ENCODE measurements at places on chromosomes 12 and 14.

DNA sequence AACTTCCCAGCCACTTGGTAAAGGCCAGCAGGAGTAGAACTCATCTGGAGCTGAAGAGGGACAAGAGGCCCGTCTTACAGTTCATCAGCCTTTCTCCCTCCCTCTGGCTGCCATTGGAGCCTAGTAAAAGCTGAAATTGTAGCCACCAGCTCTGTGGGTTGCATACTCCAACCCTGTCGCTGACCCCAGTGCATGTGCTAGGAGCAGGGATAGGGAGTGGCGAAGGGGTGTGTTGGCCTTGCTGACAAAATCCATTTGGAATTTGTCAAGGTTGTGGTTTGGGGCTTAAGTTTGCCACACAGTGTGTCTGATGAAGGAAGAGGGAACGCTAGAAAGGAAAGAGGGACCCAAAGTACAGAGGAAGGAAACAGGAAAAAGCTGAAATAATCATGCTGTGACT is 4.0 kb upstream of the ARF3 start:
- DNase-seq = no peak

GRCh38 chr12:84772281-84772680 is 140.3 kb downstream of the SLC6A15 start:
- DNase-seq = no peak

DNA sequence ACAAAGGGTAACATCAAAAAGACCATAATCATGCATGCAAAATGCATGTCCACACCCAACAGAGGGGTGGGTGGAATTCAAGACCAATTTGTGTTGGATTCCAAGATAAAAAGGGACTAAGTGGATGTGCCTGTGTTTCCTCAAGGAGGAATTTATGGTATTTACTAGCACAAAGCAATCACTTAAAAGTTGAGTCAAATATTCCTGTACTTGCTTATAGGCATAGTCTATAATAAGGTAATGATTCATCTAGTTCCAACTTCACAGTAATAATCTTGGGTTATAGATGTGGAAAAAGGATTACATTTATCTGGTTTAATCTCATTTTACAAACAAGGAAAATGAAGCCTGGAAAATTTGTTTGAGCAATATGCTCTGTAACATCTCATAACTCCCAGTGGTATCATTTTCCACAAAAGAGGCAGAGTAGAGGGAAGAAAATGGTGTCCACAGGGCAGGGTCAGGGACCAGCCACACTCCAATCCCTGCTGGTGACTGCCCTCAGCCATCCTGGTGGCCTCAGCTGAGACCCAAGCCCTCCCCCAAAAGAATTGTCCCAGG is 80.8 kb upstream of the REP15 start:
- no peak for DNase-seq

GRCh38 chr12:110742096-110742717 is 484 bp downstream of the PPP1CC start:
- no peak for DNase-seq

GRCh38 chr12:119989731-119990381 is 820 bp downstream of the BICDL1 start:
- peak; percentile 35 for DNase-seq

DNA sequence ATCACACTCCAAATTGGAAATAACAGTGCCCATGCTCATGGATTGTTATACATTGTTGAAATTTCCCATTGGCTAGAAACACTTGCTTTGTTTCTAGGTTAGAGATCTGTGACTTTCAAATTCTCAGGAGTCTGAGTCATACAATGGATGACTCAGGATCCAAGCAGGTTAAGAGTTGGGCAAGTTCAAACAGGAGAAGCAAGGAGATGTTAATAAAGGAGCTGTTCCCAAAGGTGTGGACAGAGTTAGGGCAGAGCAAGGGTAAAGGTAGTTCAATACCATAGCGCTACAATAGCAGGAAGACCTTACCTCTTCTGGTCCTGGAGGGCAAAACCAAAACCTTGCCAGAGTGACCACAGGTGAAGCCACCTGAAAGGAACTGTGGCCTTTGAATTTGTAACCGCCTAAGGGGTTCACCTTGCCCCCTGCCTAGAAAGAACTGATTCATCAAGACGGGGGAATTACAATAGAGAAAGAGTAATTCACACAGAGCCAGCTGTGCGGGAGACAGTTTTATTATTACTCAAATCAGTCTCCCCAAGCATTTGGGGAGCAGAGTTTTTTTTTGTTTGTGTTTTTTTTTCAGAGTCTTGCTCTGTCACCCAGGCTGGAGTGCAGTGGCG is 4.2 kb upstream of the AMN1 start:
- no peak for DNase-seq

DNA sequence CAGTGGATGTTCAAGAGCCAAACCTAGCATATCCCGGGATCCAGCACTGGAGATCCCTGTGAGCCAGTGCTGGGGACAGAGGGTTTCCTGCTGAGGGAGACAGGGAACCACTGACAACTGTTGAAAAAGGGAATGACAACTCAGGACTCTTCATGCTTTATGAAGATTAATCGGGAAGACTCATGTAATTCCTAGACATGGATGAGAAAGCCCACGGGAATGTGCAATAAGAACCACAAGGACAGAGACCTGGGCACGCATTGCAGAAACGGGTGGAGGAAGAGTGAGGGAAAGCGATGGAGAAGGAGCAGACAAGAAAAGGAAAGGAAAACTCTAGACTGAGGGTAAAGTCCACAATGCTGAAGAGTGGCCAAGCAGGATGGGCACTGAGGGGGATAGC is 296.0 kb downstream of the PCNX1 start:
- DNase-seq = no peak

DNA sequence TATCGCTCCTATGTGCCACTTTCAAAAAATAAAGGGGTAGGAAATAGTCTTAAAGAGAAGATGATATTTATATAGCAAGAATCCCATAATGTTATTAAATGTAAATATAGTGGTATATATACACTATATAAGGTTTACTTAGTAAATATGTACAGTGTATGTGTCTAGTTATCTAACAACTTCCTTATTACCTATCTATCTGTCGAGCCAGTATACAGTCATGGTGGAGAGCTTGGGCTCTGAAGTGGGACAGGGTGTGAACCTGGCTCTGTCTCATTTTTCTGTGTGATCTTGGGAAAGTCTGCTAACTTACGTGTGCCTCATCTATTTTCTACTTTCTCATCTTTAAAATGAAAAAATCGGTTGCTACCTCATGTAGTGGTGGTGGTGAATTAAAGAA is 62.8 kb upstream of the SINHCAF start:
- no peak for DNase-seq

GRCh38 chr12:121224591-121224990 is 14.7 kb downstream of the P2RX4 start:
- no peak for DNase-seq

- no peak for DNase-seq
Observed at GRCh38 chr14:101851736-101852405, 90.4 kb downstream of the PPP2R5C start.

- no peak for DNase-seq
Observed at GRCh38 chr14:102911541-102911951, 10.9 kb upstream of the AMN start.

- DNase-seq = no peak
Observed at GRCh38 chr14:73879027-73879426, 7.6 kb upstream of the ZNF410 start.

DNA sequence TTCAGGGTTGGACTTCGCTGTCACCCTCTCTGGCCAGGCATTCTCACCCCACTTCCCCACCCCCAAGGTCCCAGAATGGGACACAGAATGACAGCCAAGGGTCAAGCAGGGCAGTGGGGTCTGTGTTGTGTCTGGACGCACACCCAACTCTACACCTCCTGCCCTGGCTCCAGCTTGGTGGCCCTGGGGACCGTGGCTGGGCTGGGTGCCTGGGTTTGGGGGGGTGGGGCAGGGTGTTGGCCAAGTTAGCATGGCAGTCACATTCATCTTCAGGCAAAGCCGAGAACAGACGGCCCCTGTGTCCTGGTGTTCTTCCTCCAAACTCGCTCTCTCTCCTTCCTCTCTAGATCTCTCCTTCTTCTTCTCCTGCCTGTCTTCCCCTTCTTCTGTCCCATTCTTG is 5.6 kb downstream of the LRP1 start:
- DNase-seq = no peak

GRCh38 chr12:93804392-93805179 is 127.4 kb downstream of the CRADD start:
- DNase-seq = no peak

- DNase-seq = no peak
Observed at GRCh38 chr12:89768586-89769482, 60.2 kb upstream of the ATP2B1 start.

DNA sequence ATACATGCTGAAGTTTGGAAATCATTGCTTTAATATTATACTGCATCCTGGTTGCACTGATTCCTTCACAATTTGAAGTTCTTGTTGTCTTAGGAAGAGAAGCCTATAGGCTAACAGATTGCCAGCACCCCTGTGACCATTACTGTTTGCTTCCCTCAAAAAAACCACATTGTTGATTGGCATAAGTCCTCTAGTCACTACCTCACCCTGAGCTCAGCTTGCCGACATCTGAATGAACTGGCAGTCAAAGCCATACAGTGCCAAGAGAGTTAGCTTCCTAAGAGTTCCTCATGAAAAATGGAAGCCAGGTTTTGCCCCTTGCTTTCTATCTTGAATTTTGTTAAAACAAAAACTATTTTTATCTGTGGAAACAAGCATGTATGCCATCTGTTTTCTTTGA is 276.1 kb downstream of the SYT1 start:
- no peak for DNase-seq

- DNase-seq = no peak
Observed at GRCh38 chr12:124033859-124034258, 60.8 kb downstream of the ZNF664 start.

DNA sequence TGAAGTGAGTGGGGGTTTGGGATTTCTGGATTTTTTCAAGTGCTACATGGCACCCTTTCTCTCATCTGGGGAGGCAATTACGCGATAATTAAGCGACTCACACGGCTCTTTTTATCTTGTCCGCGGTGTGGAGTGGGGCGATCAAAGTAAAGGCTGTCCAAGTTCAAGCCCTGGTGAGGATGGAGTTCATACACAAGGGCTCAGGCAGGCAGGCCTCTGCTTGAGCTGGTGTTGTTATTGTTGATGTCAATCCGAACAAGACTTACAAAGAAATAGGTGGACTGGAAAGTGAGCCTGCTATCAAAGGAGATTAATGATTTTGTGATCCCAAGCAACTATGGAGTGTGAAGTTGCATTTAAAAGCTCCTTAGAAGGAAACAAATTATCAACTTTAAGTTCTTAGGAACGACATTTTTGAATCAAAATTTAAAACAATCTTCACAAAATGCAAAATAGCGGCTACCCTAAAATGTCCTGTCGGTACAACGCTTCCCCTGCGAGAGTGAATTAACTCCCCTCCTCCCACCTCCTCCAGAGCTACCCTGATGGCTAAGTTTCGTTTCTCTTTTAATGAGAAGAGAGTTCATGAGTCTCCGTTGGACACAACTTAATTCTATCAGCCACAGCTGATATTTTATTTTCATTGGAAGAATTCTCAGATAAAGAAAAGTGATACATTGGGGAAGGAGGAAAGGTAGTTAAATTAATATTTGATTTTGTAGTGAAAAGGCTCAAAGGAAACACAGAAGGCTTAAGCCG is 5.9 kb downstream of the FOXA1 start:
- no peak for DNase-seq

DNA sequence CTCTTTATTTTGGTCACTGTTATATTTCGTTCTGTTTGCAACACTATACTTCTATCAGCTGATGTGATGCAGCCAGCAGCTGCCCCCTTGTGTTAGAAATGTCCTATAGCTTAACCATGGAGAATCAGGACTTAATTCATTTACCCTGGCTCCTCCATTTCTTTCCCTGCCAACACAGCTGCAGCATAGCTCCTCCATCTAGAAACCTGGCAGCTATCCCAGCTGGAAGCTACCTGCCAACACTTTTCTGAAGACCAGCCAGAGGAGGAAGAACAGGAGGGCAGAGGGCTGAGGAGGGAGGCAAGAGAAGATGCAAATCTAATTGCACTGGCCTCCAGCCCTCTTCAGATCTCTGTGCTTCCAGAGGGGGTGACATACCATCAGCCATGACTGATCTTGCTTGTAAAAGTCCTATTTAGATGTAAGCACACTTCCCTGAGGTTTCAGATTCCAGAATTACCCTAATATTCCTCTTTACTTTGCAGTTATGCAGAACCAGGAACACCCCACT is 156.8 kb upstream of the TMEM260 start:
- no peak for DNase-seq

DNA sequence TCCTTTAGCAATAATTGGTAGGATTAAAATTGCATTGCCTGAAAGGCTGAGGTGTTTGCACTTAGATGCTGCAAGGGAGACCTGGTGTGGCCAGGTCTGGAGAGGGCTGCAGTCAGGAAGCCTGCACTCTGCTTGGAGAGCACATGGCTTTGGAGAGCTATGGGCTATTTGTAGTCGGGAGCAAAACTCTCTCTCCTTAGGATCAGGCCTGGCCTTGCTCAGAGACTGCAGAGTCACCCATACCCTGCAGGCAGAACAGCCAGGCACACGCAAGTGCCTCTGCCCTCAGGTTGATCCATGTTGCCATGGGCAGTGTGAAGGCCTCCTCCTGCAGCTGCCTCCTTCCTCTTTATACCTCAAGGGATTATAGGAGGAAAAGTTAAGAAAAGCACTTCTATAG is 26.8 kb downstream of the CKB start:
- DNase-seq = no peak

DNA sequence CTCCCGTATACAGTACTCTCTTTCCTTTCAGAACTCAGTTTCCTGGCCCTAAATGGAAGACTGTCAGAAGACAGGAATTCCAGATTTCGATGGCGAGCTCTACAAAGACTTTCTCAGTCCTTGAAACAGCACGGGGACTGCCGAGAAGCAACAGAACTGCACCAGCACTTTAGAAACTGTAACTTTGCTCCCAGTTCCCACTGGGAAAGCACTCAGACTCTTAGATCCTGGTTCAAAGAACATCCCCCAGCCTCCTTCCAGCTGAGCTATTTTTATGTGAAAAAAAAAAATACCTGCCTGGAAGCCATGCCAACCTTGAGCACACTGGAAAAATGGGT is 1.8 kb downstream of the PXN start:
- no peak for DNase-seq

GRCh38 chr14:104845834-104846441 is 19.1 kb upstream of the CEP170B start:
- DNase-seq = no peak

GRCh38 chr14:54627219-54627539 is 60.3 kb downstream of the SAMD4A start:
- no peak for DNase-seq

- DNase-seq = no peak
Observed at GRCh38 chr12:5921027-5921909, 23.8 kb downstream of the ANO2 start.

- no peak for DNase-seq
Observed at GRCh38 chr14:93137864-93138263, 22.1 kb upstream of the ITPK1 start.

- no peak for DNase-seq
Observed at GRCh38 chr14:62921466-62921865, 123.8 kb downstream of the KCNH5 start.

GRCh38 chr14:59631237-59631636 is 54.6 kb upstream of the CCDC175 start:
- no peak for DNase-seq

DNA sequence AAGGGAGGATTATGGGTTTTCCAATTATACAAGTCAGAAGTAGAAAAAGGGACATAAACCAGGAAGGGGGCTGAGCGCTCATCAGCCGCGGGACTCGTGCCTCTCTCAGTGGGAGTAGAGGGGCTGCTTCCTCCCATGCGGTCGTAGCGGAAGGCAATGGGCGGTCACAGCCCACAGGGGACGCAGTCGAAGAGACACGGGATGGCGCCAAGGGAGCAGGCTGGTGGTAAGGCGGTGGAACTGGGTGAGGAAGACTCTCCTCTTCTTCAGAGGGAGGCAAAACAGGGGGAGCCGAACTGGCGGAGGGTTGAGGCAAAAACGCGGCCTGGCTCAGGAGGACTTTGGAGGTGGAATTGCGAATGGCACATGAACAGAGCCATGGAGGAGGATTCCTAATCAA is 677.7 kb downstream of the TMEM121 start:
- DNase-seq = no peak
